ENCODE measurements at places on chromosomes 6 and 20.

- no peak for DNase-seq
These were observed 4.6 kb downstream of the PGM3 start for GRCh38 chr6:83188501-83188900.

DNA sequence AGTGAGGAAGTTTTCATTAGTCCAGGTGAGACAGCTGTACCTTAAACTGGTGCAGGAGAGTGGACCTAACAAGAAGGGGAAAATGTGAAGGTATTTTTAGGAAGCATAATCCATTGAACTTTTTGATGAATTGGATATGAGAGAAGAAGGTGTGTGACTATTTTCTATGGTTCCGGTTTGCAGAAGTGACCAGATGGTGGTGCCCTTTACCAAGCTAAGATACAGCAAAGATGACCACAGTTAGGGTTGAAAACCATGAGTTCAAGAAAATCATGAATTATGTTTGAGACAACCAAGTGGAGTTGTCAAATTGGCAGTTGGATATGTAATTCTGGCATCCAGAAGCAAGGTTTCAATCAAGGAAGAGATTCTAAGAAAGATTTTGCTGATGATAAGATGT, 61.9 kb upstream of the NRSN1 start:
- DNase-seq: no peak

- DNase-seq: no peak
These were observed 110.1 kb upstream of the PTPN1 start for GRCh38 chr20:50399917-50400704.

- no peak for DNase-seq
These were observed 57.2 kb downstream of the CHD6 start for GRCh38 chr20:41560970-41561369.

- no peak for DNase-seq
These were observed 2.1 kb upstream of the SPDEF start for GRCh38 chr6:34558172-34558714.

DNA sequence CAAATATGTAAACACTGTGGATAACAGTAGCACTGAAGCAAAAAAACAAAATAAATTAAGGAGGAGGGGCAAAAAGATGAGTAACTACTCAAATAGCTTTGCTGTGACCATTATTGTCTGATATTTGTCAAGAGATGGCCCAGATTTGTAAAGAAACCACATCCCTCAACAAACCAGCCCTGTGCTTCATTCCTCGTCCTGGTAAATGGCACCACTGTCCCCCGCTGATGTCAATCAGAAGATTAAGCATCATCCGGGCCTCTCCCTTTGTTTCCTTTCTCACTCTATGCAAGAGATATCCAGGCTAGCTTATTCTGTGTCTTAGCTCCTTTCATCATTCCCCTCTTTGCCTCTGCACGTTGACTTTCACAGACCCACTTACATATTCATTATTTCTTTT, 259.0 kb downstream of the SYNE1 start:
- DNase-seq: no peak

DNA sequence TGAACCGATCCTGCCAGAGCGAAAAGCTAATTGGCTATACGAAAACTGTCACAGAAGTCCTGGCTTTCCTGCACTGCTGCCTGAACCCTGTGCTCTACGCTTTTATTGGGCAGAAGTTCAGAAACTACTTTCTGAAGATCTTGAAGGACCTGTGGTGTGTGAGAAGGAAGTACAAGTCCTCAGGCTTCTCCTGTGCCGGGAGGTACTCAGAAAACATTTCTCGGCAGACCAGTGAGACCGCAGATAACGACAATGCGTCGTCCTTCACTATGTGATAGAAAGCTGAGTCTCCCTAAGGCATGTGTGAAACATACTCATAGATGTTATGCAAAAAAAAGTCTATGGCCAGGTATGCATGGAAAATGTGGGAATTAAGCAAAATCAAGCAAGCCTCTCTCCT, 14.2 kb downstream of the CCR6 start:
- DNase-seq: no peak

GRCh38 chr20:49597825-49598395, 30.0 kb upstream of the PTGIS start:
- DNase-seq: no peak

DNA sequence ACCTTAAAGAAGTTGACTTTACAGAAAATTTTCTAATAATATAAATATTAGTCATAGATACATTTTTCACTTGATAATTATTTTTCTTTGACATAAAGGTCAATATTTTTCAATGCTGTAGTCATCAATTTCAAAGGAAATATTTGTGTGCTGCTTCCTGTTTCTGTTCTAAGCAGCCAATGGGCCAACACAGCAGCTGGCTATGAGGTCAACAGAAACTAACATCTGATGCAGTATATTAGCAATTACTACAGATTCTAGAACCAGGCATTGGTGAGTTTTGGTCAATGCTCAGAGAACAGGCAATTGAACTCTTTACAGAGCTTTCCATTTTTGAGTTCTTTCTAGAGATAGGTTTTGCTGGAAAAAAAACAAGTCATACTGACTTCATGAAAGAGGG, 669.6 kb upstream of the NRSN1 start:
- no peak for DNase-seq

- DNase-seq: no peak
These were observed 19.4 kb downstream of the CASS4 start for GRCh38 chr20:56431471-56431870.

GRCh38 chr20:24166412-24166811, 177.8 kb upstream of the GGTLC1 start:
- DNase-seq: no peak

- DNase-seq: no peak
These were observed 32.6 kb upstream of the APCDD1L start for GRCh38 chr20:58547623-58548475.

DNA sequence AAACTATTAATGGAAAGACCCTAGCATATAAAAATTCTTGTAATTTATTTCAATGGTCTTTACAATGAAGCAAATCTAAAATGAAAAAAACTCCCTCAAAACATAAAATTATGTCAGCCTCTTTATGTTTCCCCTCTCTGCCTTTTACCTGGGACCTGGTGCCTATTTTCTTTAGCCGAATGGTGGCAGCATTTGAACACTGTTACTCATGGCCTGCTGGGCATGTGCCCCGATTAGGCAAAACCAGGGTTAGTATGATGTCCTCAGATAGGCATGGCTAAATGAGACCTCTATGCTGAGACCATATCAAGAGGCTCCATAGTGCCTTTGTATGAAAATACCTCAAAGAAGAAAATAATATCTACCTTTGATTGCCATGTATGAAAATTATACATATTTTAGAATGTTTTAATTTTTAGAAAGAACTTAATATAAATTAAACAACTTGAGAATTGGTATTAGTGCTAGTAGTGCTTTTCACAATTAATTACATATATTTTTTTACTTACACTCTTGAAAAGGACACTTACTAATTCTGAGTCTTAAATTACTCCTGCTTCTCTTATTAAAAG, 22.5 kb upstream of the C6orf58 start:
- peak; percentile 5 for DNase-seq

DNA sequence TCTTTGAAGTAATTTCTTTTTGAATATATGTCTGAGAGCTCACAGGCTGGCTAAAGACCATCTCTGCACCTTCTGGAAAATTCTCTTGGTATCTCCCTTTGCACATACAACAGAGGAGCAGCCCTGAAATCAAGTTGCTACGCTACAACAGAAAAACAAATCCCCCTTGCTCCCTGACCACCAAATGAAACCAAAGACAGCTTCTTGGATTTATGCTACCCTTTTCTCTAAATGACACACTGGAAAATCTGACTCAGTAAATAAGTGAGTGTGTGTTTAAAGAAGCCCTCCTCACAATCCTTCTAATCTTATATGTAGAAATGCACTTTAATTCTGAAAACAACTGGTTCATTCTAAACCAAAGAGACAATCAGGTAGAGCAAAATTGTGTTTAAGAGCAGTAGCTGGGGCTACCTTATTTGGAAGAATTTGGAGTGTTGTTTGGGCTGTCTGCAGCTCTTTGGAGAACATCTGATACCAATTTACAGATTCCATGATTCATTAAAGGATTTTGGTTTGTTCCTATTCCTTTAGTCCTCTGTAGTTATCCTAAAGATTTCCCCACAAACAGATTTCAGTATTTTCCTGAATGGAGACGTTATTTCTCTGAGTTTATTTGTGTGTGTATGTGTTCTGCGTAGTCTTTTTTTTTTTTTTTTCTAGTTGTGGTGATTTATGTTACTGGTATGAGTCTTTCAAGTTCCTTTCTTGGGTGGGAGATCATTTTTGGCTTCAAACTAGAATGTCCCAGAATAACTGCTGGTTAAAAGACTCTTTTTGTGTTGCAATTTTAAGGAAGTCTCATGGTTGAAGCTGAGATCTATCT, 36.4 kb upstream of the UTRN start:
- DNase-seq: no peak

DNA sequence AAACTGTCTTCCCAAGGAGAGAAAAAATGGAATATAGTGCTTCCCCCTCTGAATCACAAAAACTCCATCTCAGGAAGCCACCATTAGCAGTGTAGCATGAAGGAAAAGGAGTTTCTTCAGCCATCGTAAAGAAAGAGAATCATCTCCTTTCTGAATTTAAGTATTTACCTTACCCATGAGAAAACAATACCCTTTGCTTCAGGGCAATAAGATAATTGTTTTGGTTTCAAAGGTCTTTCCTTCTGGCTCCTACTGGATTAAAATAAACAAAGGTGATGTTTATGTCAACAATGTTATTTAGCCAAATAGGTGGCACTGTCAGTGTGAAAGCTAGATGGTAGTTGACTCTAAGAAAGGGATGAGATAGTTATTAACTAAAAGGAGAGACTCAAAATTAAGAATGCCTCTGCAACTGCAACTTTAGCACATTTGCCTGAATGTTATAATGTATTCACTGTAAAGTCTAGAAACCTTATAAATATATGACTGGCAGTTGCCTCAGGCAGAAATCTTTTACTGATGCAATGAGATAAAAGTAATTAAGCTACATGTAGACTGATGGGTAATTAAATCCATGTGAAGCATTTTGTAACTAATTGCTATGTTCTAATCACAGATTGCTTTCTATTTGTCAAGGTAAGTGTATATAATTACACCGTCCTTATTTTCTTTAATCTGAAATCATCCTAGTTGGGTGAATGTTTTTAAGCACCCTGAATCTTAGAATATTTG, 399.0 kb downstream of the CDKAL1 start:
- no peak for DNase-seq

GRCh38 chr6:133241901-133242636, 912 bp downstream of the EYA4 start:
- DNase-seq: no peak

GRCh38 chr6:94133106-94133505, 713.7 kb upstream of the EPHA7 start:
- no peak for DNase-seq

GRCh38 chr6:75550544-75551167, 51.0 kb upstream of the SENP6 start:
- no peak for DNase-seq

DNA sequence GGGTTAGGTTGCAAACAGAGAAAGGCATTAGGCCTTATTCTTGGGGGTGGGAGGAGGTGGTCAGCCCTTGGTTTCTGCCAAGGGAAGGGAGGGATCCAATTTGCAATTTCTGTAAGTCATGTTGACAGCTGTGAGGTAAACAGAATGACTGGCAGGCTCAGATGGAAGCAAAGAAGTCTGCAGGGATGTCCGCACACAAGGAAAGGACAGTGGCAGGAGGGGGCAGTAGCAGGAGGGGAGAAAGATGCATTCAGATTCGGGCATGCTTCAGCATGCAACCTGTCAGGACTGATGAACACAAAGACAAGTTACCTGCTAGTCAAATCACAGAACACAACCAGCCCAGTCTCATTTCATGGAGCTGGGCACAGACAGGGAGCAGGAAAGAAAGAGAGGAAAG, 217.9 kb upstream of the FOXA2 start:
- no peak for DNase-seq

DNA sequence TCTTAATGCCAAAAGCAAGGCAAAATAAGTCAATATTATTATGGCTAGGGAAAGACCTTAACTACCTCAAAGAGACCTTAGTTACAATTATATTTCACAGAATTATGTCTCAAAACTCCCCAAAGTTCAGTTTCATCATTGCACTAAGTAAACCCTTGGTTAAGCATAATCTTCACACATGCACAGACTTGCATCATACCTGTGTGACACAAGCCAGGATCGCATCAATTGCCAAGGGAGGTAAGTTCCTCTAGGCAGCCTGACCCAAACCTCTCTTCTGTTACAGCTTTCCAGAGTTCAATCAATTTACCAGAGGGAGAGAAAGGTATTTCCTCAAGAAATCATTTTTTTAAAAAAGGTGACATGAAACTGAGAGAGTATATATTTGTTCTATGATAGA, 31.9 kb upstream of the PRSS35 start:
- DNase-seq: no peak

DNA sequence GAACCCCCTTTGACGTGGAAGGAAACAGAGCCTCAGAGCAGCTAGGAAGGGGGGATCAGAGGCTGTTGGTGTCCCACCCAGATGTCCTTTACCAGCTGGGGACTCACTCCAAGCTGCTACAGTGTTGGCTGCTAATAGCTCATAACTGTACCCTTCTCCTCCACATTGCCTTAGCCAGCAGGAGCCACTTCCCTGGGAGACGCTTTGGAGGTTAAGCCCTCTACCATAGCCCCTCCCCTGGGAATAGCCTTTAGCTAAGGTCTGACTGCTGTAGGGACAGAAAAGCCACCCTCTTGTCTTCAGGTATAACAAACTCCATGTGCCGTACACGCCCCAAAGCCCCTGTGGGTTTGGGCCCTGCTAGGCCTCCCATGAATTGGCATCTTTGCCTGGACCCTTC, 238.6 kb downstream of the LRFN2 start:
- DNase-seq: no peak

DNA sequence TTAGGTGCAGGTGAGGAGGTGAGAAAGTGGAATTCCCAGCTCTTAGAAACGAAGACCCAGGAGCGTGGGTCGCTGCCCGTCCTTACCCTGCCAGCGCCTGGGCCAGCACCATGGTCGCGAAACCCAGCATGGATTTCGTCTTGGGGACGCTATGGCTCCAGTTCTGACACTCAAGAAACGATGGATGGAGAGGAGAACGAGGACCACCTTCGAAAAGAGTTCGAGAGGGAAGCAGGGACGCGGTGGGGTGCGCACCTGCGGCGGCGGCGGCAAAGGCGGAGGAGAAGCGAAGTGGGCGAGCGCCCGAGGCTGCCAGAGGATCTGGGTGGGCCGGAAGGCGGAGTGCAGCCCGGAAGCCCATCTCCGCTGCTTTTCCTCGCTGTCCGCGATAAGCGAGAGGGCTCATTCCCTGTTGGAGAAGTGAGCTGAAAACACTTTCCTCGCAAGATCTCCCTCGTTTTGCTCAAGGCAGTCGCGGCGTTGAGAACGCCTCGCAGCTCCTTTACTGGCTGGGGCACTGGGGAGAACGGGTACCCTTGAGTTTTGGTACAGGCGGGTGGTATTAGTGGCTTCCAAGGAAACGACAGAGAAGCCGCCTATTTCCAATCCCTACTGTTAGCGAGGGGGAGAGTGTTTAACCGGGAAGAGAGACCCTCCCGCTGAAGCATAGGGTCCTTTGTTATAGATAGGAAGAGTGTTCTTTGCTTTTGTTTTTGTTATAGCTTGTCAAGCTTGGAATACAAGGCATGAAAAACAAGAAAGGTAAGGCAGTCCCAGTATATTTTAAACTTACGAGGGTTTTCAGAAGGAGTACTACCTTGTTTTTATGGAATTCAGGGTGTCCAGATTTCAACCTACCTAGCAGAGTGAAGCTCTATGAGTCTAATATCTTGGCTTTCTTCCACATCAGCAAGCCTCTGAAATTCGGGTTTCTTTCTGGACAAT, 109.5 kb downstream of the TRIM27 start:
- no peak for DNase-seq

Measured in stimulated activated CD4-positive, alpha-beta T cell treated with anti-CD3 and anti-CD28 coated beads, Interleukin-15, amount 100 ng/mL, for 48 hours (primary cell).